Stromal cell of bone marrow (primary cell): ENCODE measurements at places on chromosomes 2 and 18.

GRCh38 chr2:211161236-211161635 is 604.8 kb downstream of the CPS1 start:
- no peak for DNase-seq

DNA sequence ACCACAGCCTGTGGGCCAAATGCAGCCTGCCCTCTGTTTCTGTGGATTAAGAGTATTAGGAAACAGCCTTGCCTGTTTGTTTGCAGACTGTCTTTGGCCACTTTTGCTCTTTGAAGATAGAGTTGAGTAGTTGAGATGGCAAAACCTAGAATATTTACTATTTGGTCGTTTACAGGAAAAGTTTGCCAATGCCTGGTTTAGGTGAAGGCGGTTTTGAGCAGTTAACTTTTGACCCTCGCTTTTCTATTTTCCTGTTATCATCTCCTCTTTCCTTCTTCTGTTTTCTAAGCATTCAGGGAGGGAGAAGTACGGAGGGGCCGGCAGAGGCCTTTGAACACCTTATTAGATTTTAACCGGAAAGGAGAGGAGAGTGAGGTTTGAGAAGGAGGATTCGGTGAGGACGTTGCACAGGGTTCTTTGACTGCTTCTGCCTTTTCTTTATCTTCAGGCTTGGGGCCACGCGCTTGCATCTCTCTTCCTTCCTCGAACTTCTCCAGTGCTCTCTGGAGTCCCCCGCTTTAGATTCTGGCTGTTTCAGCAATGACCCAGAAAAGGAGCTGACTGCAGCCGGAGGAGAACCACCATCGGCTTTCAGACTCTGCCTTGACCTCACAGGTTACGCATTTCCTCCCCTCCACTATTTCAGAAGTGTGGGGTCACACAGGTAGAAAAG is 39.2 kb downstream of the IL1R2 start:
- DNase-seq = no peak

DNA sequence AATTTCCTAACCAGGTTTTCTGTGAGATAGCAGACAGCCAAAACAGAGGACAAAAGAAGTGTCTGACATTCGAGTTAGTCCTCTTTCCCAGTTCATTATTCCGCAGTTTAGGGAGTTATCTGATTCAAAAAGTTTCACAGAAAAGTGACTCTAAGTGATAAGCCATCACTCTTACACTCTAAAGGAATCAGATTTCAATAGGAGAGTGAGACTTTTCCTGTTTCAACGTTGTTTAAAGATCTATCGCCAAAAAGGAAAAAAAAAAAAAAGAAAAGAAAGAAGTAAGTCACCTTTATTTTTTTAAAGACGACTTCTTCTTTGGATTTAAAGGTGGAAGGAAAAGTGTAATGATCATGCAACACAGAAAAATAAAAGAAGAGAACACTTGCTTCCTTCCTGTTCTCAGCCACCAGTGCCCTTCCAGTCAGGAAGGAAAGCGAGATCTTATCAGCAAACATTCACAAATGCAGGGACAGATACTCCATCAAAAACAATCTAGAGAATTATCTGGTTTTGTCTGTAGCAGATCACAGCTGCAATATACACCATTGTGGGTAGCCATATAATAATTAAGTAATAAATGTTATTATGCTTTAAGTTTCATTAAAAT is 49.8 kb downstream of the TFPI start:
- DNase-seq = no peak

GRCh38 chr2:64214281-64215115 is 70.3 kb upstream of the PELI1 start:
- no peak for DNase-seq

- DNase-seq = no peak
Observed at GRCh38 chr18:48105317-48105716, 174.9 kb upstream of the SMAD2 start.
